ENCODE measurements at places on chromosomes 3 and 15.

GRCh38 chr3:171164067-171164465 is 137.5 kb upstream of the SLC2A2 start:
- no peak for DNase-seq

GRCh38 chr15:73956743-73957135 is 30.5 kb downstream of the LOXL1 start:
- no peak for DNase-seq

DNA sequence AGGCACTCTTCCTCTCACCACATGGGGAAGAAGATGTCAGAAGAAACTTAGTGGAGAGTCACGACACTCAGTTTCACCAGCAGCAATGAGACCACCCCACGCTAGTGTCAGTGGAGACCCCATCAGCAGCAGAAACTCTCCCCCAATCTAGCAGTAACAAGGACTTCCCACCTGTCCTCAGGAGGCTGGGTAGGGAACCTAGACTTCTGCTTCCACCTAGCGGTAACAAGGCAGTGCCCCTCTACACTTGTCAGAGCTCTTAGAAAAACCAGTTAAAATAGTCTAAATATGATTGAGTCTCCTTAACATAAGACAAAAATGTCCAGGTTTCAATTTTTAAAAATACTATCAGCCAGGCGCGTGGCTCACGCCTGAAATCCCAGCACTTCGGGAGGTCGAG is 57.3 kb downstream of the TRAT1 start:
- no peak for DNase-seq

DNA sequence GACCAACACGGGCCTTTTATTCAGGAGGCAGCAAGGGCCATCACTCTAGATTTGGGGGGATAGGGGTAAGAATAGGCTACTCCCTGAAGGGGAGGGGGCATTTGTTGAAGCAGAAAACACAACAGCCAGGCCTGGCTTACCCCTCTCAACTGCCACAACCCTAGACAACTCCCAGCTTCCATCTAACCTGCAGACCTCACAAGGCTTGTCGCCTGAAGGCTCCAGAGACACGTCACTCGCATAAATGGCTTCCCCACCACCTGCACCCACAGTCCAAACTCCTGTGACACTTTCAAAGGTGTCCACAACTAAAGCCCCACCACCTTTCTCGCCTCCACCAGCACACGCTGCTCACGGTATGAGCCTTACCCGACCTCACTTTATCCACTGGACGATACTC is 14.9 kb downstream of the POLG start:
- no peak for DNase-seq

DNA sequence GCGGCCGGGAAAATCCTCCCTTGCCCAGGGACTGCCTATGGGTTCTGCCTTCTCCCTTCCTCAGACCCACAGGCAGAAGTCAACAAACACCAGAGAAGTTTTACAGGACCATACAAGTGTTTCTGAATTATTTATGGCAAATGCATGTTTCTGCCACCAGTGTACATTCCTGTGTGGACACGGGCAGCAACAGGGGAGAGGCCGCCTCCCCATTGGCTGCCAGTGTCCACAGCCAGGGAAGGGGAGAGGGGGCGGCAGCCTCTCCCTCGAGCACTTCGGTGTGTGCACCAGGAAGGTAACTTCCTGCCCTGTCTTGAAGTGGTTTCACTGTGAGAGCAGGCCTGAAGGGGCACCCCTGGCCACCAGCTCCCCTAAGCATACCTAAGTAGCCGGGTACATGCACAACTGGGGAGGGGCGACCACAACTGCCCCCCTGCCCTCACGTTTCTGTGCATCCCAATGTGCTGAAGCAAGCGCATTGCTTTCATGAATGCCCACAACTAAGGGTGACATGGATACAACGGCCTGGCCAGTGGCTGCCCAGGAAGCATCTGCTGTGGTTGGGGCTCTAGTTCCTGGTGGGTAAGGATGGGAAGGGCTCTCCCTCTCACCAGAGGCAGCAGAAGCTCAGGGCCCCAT is 14.8 kb upstream of the SHISA5 start:
- DNase-seq: no peak

DNA sequence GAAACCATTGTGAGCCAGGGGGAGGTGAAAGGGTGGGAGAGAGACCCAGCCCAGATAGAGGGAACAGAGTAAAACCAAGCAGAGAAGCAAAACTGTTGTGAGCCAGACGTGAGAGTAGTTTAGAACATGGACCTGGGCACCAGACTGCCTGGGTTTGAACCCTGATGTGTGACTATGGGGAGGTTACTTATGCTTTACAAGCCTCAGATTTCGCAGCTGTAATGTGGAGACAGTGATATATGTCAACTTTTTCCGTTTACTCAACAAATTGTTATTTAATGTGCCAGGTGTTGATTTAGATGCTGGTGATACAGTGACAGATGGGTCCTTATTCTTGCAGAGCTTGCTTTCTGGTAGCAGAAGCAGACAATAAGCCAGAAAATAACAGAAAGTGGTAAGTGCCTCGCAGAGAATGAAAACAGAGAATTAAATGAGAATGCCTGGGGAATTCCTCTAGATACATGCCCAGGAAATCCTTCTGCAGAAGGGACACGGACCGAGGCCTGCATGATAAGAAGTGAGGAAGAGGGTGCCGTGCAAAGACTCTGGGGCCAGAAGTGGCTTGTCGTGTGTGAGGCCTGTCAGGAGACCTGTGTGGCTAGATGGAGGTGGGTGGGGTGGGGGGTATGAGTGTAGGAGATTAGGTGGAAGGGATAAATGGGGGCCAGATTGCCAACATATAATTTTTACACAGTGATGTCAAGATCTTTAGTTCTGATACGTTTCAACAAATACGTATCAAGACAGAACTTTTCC is 15.0 kb downstream of the KAT2B start:
- no peak for DNase-seq

Data from stimulated activated CD4-positive, alpha-beta T cell treated with anti-CD3 and anti-CD28 coated beads, Interleukin-1b, Interleukin-23, amount 100 ng/mL, for 1 hour (primary cell).